Hair follicular keratinocyte (primary cell): ENCODE measurements at places on chromosomes 2 and 18. TPM values are rescaled to one million over a fixed set of nuclear protein-coding genes. Genes with fewer than 3 reads are reported as not detected.

Gene PIAS2
- 6.2 and 7.1 TPM in 2 replicates for total RNA-seq

Gene RUFY4
- not detected in 2 replicates for total RNA-seq

Gene COL5A2
- 43.5 and 52.9 TPM in 2 replicates for total RNA-seq

Gene NEB
- total RNA-seq, result under 0.01 TPM in 1 of 2 replicates, not detected in the other

Gene EIPR1
- 57.6 and 57.9 TPM in 2 replicates for total RNA-seq

Gene MROH2A
- total RNA-seq, result 0.38 TPM in 1 of 2 replicates, not detected in the other

Gene RESP18
- total RNA-seq, result not detected in 2 replicates

Gene GKN1
- total RNA-seq, result not detected in 2 replicates

Gene NYAP2
- total RNA-seq, result not detected in 2 replicates

Gene DTNA
- total RNA-seq, result 0.47 and 1.5 TPM in 2 replicates

Gene MGAT5
- total RNA-seq, result 15.2 and 21.6 TPM in 2 replicates

Gene COL4A4
- under 0.01 and 0.16 TPM in 2 replicates for total RNA-seq

Gene CDH19
- total RNA-seq, result not detected in 2 replicates

Gene OSBPL1A
- total RNA-seq, result 16.0 and 22.4 TPM in 2 replicates

Gene ALPP
- total RNA-seq, result not detected in 2 replicates

Gene FBXO41
- total RNA-seq, result 5.4 and 5.5 TPM in 2 replicates

Gene GPR55
- not detected in 2 replicates for total RNA-seq

Gene GLS
- total RNA-seq, result 51.3 and 57.6 TPM in 2 replicates

Gene ITPRIPL1
- total RNA-seq, result 0.55 and 1.0 TPM in 2 replicates

Gene ADRA2B
- 0.08 TPM in 1 of 2 replicates, not detected in the other for total RNA-seq

Gene CRYBA2
- total RNA-seq, result not detected in 2 replicates

Gene FAM237A
- total RNA-seq, result not detected in 2 replicates

Gene TOGARAM2
- total RNA-seq, result not detected in 2 replicates

Gene NETO1
- 0.19 and 0.47 TPM in 2 replicates for total RNA-seq

Gene BMPR2
- total RNA-seq, result 13.7 and 20.0 TPM in 2 replicates

Gene EVX2
- total RNA-seq, result not detected in 2 replicates

Gene SYT4
- total RNA-seq, result not detected in 2 replicates

Gene NPHP1
- 3.7 and 6.7 TPM in 2 replicates for total RNA-seq

Gene COPS7B
- 29.1 and 32.8 TPM in 2 replicates for total RNA-seq

Gene PLGLB1
- 0.55 and 0.57 TPM in 2 replicates for total RNA-seq

Gene SLC11A1
- 0.08 TPM in 1 of 2 replicates, not detected in the other for total RNA-seq

Gene LOXL3
- total RNA-seq, result 1.0 and 1.6 TPM in 2 replicates

Gene GCG
- total RNA-seq, result not detected in 2 replicates

Gene PLGLB2
- total RNA-seq, result 0.23 and 4.1 TPM in 2 replicates

Gene SNRNP27
- 50.9 and 53.3 TPM in 2 replicates for total RNA-seq

Gene CNGA3
- not detected in 2 replicates for total RNA-seq
